Heart left ventricle (tissue), 16 donors: ENCODE measurements at places on chromosomes 1 and 21. TPM values are rescaled to one million over a fixed set of nuclear protein-coding genes. Genes with fewer than 3 reads are reported as not detected.
A peak's percentile ranks its signal among the peaks of the same experiment; 100 is the strongest.

Gene FAM78B
- total RNA-seq = 9.4 TPM

Gene GPBP1L1
- 85.1 TPM for total RNA-seq

Gene ELAPOR1
- total RNA-seq = not detected

Gene PTGFR
- total RNA-seq = 0.30 TPM

Gene CHI3L2
- 23.0 TPM for total RNA-seq

Gene PRCC
- total RNA-seq = 35.1 TPM

Gene PTGS2
- 0.56 TPM for total RNA-seq

Gene SMCP
- total RNA-seq = not detected

Gene LCE6A
- not detected for total RNA-seq

Gene ZNF697
- 11.6 TPM for total RNA-seq

Gene KIF2C
- total RNA-seq = 0.54 TPM

Gene BMP8A
- total RNA-seq = 0.27 TPM

Gene EXTL1
- 1.8 TPM for total RNA-seq

Gene PSMB4
- 212 TPM for total RNA-seq

Gene PPIAL4G
- total RNA-seq = not detected

Gene OR2T27
- not detected for total RNA-seq

Gene LMOD1
- total RNA-seq = 10.0 TPM

Gene DMBX1
- total RNA-seq = not detected

Gene LCA5L
- total RNA-seq = not detected

DNA sequence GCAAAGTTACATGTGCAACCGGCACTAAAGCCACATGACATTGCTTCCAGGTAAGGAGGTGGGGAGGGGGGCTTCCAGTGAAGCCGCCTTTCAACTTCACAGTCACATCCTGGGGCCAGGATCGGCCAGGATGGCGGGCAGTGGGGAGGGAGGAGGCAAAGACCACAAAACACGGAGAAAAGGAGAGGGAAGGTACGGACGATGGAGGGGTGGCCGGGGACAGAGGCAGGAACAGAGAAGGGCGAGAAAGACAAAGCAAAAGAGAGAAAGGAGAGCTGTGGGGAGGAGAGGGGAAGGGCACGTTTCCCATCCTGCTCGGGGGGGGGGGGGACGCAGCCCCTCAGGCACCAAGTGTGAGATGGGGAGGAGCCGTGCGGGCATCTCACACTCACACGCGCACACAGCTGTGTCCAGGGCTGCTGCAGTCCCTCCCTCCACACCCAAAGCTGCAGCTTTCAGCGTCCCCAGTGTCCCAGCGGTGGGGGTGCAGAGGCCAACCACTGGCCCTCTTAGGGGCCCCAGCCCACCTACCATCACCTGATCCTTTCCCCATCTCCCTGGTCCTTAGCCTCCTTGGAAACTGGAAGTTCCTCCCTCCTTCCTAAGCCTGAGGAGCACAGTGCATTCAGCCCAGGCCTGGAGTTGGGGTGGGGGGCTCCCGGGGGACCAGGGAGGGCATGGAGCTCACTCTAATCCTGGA lies 2.4 kb downstream of the SH2D5 start:
- no peak for DNase-seq

DNA sequence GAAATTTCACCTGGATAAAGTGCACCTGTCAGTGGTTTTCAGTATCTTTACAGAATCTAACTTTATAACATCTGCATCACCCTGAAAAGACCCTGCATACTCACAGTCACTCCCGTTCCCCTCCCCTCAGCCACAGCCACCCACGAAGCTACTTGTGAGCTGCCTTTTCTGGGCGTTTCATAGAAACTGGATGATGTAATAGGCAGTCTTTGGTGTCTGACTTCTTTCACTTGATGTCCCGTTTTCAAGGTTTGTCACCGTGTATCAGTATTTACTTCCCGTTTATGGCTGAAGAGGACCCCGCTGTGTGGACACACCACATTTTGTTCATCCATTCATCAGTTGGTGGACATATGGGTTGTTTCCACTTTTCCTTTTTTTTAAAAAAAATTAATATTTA lies 47.8 kb upstream of the LRRC3 start:
- no peak for DNase-seq

GRCh38 chr1:22225858-22226589 lies 83.1 kb upstream of the WNT4 start:
- no peak for DNase-seq

DNA sequence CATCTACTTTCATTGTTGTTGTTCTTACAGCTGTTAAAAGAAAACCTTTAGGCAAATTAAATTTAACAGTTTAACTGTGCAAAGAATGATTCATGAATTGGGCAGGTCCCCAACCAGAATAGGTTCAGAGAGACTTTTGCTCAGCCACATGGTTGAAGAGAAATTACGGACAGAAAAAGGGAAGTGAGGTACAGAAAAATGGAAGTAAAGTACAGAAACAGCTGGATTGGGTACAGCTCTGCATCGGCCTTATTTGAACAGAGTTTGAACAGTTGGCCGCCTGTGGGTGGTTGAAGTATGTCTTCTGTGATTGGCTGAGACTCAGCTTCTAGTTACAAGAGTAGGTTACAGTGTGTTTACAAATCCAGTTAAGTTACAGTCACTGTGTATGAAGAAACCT lies 210.1 kb downstream of the FGGY start:
- no peak for DNase-seq

DNA sequence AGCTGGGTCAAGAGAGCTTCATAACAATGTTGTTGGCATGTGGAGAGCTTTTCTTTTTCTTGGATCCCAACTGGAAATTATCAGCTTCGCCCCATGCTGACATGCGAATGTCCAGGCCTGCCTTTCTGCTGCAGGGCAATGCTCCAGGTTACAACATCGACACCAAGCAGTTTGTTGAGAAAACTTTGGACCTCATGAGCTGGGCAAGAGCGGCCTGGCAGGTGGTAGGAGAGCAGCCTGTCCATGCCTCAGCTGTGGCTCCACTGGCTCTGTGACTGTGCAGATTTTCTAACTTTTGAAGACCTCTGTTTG lies 41.4 kb downstream of the MTARC1 start:
- DNase-seq = no peak

DNA sequence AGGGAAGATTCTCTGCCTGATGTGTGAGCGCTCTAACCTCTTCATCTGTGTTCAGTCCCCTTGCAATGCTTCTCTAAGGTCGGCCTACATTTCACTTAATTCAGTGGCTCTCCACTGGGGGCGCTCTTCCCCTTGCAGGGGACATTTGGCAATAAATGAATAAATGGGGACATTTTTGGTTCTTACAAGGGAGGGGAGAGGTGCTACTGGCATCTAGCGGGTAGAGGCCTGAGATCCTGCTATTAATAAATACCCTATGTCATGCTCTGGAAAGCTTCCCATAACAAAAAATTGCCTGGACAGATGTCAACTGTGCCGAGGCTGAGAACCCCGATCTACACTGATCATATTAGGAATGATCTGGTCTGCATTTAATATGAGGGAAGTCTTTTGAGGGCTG lies 25.9 kb upstream of the DNAJC11 start:
- DNase-seq = peak; percentile 58

GRCh38 chr1:179742717-179743678 lies at the start of gene FAM163A:
FAM163A (plus strand) TSS chr1:179743291; CDS start chr1:179813098, 69,807 bp downstream.
- DNase-seq = no peak

DNA sequence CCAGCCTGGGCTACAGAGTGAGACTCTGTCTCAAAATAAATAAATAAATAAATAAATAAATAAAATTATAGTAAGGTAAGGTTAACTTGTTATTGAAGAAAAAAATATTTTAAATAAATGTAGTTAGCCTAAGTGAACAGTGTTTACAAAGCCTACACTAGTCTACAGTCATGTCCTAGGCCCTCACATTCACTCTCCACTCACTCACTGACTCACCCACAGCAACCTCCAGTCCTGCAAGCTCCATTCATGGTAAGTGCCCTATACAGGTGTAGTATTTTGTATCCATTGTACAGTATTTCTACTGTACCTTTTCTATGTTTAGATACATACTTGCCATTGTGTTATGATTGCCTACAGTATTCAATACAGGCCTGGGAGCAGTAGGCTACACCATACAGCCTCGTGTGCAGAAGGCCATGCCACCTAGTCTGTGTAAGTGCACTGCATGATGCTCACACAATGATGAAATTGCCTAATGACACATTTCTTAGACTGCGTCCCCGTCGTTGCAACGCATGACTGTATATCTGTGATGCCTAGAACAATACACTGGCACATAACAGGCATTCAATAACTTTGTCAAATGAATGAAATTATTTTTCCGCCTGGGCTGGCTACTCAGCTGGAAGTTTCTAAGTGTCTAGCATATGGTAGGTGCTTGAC lies 14.8 kb downstream of the KCNN3 start:
- no peak for DNase-seq

DNA sequence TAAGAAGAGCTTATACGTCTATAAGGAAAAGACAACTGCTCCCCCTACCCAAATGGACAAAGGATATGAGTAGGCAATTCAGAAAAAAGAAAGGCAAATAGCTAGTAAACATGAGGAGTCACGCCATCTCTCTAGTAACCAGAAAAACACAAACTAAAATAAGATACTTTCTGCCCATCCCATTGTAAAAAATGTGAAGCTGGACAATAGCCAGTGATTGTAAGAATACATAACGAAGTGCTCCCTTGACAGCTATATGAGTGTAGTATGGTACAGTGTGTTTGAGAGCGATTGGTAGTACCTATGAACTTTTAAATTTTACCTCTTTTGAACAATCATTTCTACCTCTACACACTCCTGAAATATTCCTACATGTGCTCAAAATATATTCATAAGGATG lies 7.5 kb upstream of the GJA8 start:
- no peak for DNase-seq

- DNase-seq = peak; percentile 72
These were observed 22.0 kb downstream of the IQGAP3 start for GRCh38 chr1:156550346-156550745.

GRCh38 chr21:45706299-45706698 lies 62.8 kb downstream of the PCBP3 start:
- no peak for DNase-seq

- no peak for DNase-seq
These were observed 475.4 kb upstream of the NR5A2 start for GRCh38 chr1:199551967-199552565.

DNA sequence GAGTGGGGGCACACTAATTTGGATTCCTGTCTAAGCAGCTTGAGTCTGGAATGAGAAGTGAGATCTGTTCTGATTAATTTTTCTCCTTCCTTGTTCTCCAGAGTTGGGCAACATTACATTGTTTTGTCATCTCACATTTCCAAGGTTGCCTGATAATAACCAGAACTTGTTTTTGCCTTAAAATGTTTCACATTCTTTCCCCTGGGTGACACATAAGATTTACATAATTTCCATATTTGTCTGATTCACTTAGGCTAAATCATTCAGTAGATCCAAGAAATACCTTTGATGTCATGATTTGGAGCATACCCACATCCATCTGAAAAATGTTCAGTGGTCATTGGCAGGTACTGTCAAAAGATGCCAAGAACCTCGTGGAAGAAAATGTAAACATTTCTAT lies 60.3 kb downstream of the XCL2 start:
- DNase-seq = no peak

- no peak for DNase-seq
These were observed 1.6 kb downstream of the STPG1 start for GRCh38 chr1:24411963-24412362.

DNA sequence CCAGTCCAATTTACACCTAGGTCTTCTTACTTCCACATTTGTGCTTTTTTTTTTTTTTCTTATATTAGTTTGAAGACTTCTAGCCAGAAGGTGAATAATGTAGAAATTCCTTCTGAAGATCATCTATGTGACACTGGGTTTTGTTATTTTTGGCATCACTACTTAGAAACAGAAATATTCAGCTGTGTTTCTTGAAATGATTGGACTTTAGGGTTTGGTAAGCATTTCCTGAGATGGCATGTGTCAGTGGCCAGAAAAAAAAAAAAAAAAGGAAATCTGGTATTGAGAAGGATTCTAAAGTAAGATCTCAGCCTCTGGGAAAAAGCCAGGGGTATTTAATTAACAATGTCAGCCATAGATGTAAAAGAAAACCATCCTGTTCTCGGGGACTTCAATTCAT lies 43.4 kb upstream of the LRRC8C start:
- no peak for DNase-seq

DNA sequence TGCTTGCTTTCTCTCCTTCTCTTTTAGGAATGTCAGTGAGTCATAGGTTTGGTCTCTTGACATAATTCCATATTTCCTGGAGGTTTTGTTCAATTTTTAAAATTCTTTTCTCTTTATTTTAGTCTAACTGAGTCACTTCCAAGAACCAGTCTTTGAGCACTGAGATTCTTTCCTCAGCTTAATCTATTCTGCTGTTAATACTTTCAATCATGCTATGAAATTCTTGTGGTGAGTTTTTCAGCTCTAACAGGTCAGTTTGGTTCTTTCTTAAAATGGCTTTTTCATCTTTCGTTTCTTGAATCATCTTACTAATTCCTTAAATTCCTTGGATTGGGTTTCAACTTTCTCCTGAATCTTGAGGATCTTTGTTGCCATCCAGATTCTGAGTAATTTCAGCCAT lies 321.0 kb downstream of the PTBP2 start:
- DNase-seq = no peak

- DNase-seq = no peak
These were observed 206.2 kb upstream of the ADAMTS5 start for GRCh38 chr21:27173053-27173452.

GRCh38 chr1:32215629-32216480 lies 6.3 kb downstream of the TMEM234 start:
- DNase-seq = peak; percentile 46

- DNase-seq = no peak
These were observed 16.0 kb upstream of the COG2 start for GRCh38 chr1:230626232-230626631.

DNA sequence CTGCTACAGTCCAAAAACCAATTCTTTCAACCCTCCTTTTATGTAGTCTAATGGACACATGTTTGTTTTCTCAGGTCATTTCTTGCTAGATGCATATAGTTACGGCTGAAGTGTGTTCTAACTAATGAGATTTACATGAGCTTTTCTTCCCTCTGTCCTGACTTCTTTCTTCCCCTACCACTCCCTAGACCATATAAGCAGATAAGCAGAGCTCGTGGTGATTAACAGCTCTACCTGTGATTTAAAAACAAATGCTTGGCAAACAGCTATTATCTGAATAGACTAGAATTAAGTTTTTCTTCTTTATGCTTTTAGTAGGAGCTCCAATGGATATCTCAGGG lies 18.6 kb downstream of the KHDRBS1 start:
- no peak for DNase-seq

DNA sequence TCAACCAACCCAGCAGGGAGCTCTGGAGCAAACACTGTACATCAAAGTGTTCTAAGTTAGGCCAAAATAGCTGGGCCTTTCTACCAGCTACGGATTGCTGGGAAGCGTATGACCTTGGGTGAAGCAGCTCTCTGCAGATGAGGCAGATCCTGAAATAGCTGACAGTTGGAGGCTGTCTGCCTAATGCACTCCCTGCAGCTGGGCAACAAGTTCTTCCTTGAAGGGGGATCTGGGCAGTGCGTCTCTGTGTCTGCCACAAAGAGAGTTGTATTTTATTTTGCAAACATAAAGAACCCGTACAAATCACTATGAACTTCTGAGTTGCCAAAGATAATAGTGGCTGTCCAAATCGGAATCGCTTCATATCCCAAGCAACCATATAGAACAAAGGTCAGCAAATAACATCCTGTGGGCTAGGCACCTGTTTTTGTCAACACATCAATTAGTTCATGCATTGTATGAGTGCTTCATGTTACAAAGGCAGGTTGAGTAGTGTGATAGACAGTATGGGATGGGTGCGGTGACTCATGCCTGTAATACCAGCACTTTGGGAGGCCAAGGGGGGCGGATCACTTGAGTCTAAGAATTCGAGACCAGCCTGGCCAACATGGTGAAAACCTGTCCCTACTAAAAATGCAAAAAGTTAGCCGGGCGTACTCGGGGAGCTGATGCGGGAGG lies 29.1 kb upstream of the KLF17 start:
- no peak for DNase-seq

GRCh38 chr21:31983120-31983519 lies 110.3 kb downstream of the HUNK start:
- no peak for DNase-seq
